ENCODE measurements at places on chromosomes 5 and 9.

GRCh38 chr9:93185266-93186214 lies 1.6 kb downstream of the WNK2 start:
- DNase-seq = no peak

DNA sequence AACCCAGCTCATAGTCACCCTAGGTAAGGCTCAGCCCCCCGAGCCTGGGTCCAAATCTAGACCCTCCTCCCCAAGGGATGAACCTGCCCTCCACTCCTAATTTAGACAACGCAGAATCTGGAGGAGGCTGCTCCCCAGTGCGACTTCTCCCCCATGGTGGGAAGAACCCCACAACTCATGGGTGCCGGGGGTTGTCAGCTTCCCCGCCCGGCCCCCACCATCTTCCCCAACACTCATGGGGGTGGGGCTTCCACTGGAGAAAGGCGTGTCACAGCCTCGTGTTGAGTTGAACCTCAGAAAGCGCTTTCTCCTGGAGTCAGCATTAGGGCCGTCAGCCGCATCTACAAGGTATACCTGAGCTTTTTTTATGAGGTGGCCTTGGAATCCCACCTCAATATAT lies 66.9 kb downstream of the IRX2 start:
- no peak for DNase-seq

- no peak for DNase-seq
Measured at GRCh38 chr5:25286319-25286718, 641.5 kb upstream of the CDH10 start.

DNA sequence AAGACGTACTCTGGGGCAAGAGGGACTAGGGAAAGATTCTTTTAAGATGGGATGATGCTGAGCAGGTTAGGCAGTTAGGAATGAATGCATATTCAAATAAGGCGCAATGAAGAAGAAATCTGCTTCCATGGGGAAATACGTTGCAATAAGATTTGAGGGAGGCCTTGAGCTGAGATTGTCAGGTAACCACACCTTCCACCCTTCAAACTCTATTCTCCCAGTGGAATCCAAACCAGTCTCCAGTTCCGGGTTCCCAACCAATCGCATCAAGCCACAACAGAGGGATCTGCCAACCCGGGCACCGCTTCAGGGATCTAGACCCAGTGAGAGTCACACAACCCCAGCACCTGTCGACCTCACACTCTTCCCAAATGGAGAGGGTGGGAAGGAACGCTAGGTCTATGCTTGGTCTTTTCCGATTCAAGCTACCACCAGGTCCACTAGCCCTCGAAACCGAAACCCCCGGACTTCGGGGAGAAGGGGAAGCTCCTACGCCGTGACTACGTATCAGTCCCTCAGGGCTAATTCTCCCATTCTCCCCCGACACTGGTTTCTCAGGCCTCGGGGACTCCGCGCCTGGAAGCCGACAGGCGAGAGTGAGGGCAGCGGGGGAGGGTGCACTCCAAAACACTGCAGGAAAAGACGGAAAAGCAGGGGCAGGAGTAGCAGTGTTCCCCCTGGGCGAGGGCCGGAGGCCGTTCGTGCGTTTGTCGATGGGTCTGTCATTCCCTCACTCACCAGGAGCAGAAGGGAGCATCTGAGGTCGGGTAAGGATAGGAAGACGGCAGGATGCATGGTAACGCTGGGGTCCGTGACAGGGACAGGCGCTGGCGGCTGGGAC lies 534 bp downstream of the ERP44 start:
- DNase-seq = peak; percentile 43

GRCh38 chr5:139308797-139309196 lies 15.3 kb downstream of the MATR3 start:
- DNase-seq = no peak

GRCh38 chr5:66741394-66741793 lies 145.2 kb downstream of the MAST4 start:
- peak; percentile 75 for DNase-seq

DNA sequence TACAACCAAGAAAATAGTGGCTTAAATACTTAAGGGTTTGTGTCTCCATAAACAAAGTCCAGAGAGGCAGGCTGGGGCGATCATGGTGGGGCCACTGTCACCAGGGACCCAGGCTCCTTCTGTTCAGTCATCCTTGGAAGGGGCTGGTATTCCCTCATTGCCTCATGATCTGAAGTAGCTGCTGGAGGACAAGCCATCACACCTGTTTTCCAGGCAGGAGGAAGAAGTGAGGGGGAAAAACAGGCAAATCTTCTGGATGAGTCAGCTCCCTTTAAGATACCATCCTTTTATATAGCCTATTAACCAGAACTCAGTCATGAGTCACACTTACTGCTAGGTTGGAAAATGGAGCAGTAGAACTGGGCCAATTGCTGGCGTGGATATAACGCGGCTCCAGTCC lies 92.3 kb downstream of the DAP start:
- DNase-seq = no peak

DNA sequence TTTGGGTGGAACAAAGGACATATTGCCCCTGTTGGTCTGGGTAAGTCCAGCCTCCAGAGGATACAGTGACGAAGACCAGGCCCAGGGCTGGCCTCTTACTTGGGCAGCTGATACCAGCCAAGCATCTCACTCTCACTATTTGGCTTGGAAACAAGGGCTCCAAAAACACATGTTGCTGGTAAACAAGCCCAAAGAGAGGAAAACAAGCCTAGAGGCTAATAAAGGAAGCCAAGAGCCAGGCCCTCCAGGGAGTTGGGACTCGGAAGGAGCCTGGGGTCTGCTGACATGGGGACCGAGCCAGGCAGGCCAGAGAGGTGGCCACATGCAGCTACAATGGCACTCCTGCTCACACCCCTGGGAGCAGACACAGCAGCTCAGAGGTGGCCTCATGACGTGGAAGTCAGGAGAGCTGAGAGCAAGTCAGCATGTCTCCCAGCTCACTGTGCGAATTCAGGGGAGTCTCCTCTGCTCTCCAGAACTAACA lies 5.7 kb downstream of the SPARC start:
- no peak for DNase-seq
